ENCODE measurements at places on chromosomes 5 and 9. TPM values are rescaled to one million over a fixed set of nuclear protein-coding genes. Genes with fewer than 3 reads are reported as not detected.

Gene ITK
- 229 TPM for total RNA-seq

Gene MYOT
- total RNA-seq: not detected

Gene C8G
- total RNA-seq: 0.83 TPM

Gene ANKRD18A
- 0.85 TPM for total RNA-seq

Gene COL27A1
- total RNA-seq: 9.7 TPM

Gene CORO2A
- total RNA-seq: 13.4 TPM

Gene ENTREP1
- total RNA-seq: not detected

Gene CCDC152
- total RNA-seq: 10.1 TPM

Gene HSPA9
- 426 TPM for total RNA-seq

Gene TMEM215
- not detected for total RNA-seq

Gene MAML1
- 26.1 TPM for total RNA-seq

Gene PTCD2
- total RNA-seq: 10.9 TPM

Gene TAF11L10
- total RNA-seq: not detected

All from activated CD8-positive, alpha-beta T cell treated with anti-CD3 and anti-CD28 coated beads for 36 hours (primary cell).